ENCODE measurements at places on chromosomes 12 and 14.

DNA sequence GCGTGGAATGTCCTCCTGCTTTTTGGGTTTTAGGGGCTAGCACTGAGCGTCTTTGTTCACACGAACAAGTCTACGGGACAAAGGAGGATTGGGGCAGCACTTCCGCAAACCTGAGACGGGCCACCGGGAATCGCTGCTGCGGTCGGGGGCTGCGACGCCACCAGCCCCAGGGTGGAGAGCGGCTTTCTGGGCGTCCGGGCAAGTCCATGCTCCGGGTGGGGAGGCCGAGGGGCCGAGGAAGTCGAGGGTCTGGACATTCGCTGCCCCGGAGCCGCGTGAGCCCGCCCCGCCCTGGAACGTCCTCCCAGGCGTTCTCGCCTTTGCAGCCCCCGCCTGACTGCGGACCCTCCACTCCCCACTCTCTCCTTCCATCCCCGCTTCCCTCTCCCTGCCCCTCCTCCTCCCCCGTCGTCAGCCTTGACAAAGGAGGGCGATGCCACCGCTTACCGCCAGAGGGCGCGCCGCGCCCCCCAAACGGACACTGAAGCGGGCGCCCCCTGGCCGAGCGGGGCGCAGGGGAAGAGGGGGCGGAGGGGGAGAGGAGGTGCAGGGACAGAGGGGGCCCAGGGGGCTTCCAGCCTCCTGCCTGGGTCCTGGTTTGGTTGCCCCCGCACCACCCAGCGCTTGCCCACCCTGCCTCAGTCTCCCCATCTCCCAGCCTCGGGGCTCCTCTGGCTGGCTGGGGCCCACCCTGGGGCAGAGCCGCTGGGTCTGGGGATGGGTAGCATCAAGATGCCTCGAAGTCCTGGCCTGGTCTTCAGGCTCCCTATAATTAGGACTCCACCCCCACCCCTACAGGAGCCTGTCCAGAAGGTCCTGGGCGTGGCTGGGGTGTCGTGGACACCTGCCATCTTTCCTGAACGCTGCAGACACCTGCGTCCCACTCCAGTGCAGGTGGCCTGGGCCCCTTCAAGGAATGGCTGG is 39.1 kb upstream of the INF2 start:
- DNase-seq, result no peak

- DNase-seq, result no peak
Observed at GRCh38 chr12:80884651-80885050, 53.1 kb downstream of the LIN7A start.

DNA sequence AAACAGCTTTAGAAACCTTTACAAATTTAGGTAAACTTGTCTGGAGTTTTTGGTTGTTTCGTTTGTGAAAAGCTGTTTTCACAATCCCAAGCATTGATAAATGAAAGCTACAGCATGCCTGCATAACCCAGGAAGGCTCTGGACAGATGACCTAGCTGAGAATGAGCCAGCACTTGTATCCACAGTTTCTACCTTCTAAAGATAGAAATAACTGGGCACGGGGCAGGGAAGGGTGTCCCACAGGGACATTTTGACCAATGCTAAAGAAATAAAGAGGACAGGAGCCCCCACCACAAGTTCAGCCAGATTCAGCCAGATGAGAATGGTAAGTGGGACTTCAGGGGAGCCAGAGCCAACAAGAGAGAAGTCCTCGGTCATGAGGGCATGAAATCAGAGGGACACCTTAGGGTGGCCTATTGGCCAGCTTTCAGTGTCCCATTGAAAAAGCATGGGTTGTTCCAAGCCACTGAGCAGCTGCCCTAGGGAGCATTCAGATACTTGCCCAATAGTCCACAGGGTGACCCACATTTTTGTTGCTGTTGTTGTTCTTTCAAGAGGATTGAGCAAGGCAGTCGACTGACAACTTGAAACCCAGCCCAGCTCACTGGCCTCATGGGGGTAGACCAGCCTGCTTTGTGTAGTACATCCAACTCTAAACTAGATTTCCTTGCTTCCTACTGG is 140.3 kb upstream of the NUDT4 start:
- no peak for DNase-seq

DNA sequence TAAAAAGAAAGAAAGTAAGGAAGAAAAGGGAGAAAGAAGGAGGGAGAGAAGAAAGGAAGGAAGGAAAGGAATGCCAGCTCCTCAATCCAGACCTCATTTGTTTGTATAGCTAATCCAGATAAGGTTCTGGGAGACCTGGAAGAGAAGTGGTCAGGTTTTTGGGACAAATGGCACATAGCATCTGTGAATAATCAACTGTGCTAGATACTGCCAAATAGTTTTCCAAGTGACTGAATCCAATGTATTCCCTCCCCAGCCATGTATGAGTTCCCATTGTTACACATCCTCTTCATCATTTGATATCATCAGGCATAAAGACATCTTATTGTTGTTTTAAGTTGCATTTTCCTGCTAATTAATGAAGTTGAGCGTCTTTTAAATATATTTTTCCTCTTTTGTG is 18.6 kb upstream of the PTGR2 start:
- no peak for DNase-seq

- no peak for DNase-seq
Observed at GRCh38 chr12:29054858-29055663, 94.0 kb upstream of the FAR2 start.

DNA sequence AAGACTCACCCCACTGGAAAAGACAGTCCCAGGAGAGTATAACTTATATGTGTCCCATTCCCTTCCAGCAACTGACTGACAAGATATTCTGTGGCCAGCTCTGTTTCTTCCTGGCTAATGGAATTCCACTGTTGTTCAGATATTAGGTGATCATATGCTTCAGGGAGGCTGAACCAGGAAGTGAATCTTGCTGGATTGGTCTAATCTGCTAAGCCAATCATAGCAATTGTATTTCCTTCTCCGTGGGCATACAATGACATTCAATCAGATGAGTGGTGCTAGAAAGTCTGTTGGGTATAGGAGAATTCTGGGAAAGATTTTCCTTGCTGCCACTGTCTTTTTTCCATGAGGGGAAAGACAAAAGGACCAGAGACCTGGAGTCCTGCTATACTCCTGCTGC is 12.1 kb downstream of the PYGL start:
- no peak for DNase-seq

DNA sequence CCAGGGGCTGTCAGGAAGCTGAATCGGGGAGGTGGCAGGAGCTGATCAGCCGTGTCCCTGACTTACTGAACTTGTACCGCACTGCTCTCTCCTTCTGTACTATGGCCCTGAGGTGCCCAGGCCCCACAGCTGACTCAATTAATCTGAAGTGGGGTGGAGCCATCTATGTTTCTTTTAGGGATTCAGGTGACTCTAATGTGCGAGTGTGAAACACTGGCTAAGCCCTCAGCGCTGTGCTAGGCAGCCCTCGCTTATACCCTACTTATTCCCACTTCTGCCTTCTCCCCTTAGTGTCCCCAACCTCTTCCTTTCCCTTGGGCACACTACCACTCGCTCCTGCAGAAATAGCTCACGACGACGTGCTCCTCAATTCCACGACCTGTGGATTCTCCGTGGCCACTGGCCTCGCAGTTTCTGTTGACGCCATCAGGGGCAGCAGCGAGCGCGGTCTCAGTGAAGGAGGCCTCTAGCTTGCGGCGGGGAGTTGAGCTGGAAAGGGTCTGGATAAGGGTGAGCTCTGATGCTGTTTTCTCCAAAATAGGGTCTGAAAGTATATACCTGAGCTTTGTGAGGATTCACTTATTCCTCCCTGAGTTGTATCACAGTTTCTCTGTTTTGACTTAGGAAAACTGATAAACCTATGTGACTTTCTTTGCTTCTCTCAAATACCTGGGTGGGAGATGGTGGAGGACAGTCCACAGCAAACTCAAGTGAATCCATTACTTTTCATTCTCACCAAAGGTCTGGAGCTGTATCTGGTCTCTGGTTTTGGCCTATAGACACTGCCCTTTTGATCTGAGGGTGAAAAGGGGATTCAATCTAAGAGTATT is 167.6 kb downstream of the SLC41A2 start:
- DNase-seq, result no peak

GRCh38 chr12:115620816-115621215 is 656.7 kb downstream of the MED13L start:
- no peak for DNase-seq

- no peak for DNase-seq
Observed at GRCh38 chr12:79426121-79426520, 264.6 kb downstream of the PAWR start.

DNA sequence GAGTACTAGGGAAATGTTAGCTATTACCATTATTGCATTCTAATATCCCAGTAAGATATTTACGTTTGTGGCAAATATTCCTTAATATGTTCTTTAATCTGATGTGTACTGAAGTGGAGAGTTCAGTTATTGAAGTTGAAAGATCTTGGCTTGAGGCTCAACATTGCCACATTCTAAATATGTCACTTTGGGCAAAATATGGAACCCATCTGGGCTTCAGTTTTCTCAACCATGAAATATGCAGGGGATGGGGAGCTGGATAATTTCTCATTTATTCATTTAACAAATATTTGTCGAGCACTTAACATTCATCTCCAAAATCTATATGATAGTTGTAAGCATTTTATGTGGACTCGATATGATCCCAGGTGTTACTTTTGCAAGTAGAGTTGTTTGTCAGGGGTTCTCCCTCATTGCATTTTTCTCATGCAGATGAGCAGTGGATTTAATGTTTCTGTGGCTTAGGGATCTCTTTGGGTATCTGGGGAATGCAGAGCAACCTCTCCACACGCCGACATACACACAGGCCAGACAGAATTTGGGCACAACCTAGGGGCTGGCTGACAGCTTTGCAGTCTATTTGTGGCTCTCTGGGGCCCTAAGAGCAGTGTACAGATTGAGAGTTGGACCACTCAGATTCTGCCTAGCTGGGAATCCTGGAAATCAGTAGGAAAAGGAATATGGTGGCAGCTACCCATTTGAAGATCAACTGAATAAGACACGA is 26.6 kb upstream of the APPL2 start:
- DNase-seq, result no peak

GRCh38 chr14:71752111-71752738 is 180.0 kb upstream of the RGS6 start:
- no peak for DNase-seq

- DNase-seq, result no peak
Observed at GRCh38 chr12:51937926-51938325, 13.6 kb upstream of the ACVR1B start.
